ENCODE measurements at places on chromosomes 6 and 20.

DNA sequence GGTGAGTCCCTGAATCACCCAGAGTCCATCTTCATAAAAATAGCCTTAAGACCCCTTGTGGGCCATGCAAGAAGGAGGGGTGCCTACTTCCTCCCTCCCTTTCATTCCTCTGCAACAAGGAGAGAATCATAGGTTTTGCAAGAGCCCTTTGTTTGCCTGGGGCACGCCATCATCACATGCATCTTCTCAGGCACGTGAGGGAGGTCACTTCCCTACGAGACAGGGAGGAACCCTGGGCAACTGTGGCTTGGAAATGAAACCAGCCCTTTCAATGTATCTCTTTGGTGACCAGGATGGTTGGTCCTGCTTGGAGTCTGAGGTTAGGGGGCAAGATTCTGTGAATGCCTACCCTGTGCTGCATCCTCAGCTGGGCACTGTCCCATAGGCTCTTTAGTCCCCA is 194.8 kb downstream of the MAFB start:
- DNase-seq: no peak

DNA sequence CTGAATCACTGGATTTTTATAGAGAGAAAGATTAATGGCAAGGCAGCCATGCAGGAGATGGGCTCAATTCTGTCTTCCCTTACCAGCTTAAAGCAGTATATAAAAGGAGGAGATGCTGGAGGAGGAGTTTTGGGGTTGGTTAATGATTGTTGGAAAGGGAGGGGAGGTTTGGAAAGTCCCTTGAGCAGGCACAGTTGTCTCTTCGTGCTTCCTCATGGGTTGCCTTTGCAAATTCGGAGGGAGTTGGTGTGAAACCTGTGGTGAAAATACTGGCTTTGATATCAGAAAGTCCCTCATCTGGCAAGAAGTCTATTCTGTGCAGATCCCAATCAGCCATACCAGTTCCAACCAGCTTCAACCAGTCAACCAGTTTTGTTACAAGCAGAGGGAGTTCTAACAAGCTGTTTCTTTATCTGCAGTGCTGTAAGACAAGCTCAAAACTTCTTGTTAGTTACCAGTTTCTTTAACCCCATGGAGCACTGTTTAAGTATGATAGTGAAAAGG is 107.0 kb downstream of the HIVEP1 start:
- no peak for DNase-seq

DNA sequence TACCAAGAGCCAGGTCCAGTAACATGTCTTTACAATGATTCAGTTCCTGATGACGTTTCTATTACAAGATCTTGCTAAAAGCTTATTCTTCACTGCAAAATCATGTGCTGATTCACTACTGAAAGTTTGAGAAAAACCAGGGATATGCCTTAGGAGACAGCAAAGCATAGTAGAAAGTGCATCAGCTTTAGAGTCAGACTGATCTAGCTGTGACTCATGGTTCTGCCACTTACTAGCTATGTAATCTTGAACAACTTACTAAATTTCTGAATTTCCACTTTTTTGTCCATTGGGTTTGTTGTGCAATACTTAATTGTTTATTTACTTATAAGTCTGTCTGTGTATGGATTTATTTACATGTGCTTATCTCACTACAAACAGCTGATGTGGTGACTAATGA is 198.5 kb upstream of the RSPO3 start:
- no peak for DNase-seq

DNA sequence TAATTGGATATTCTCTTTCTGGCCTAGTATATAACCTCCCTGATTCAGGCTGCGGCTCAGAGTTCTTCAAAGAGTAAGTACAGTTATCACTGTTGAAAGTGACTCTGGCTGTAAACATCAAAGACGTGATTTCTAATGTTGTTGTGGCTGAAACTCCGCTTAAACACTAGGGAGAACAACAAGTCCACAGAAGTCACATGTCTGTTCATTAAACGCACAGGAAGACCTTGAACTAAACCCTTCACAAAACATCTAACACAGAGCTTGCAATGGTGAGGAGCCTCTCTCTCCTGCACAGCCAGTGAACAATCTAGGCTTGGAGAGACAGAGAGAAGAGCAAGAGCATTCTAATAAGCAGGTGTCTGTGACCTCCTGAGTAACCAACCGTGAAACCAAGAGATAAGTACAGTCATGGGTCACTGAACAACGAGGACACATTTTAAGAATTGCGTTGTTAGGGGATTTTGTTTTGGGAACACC is 249.3 kb downstream of the PRKN start:
- no peak for DNase-seq

DNA sequence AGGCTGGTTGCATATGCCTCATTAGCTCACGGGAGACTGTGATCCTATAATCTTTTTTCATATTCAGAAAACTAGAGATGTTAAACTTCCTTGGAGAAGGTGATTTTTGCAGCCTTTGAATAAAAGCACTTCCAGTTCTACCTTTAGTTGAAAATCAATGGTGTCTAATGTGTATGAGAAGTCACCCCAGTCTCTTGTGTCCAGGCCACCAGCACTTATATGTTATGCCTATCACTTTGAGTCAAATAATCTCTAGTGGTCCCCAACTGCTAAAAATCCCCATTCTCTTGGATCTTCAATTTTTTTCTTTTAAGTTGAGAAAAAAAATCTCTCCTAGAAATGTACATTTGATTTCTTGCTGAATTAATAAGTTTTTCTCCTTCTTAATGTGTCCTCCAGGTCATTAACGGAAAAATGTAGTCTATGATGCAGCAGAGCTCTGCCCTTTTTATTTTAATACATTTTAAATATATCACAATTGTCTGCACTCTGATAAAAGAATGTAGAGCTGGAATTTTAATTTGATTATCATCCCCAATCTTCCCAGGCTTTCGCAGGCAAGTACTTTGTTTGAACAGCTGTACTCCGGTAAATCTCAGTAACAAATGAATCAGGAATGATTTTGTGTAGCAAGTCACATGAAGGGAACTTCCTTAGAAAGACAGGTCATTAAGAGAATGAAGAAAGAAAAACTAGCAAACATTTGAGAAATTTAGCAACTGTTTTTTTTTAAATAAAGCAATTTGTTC is 147.0 kb downstream of the SOX4 start:
- no peak for DNase-seq

GRCh38 chr6:14889611-14890593 is 356.0 kb upstream of the JARID2 start:
- DNase-seq: no peak

DNA sequence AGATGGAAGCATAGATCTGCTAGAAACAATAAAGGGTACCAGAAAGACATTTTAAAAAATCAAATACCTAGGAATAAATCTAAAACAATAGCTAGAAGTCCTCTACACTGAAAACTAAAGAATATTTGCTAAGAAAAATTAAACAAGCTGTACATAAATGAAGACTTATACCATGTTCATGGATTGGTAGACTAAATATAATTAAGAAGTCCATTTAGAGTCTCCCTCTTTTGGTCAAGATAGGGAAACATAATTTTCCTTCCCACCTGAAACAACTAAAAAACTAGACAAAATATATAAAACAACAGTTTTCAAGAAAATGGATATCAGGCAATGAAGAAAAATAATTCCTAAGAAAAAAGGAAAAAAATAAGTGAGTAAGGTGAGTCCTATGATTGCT is 120.0 kb upstream of the TAB2 start:
- DNase-seq: no peak

DNA sequence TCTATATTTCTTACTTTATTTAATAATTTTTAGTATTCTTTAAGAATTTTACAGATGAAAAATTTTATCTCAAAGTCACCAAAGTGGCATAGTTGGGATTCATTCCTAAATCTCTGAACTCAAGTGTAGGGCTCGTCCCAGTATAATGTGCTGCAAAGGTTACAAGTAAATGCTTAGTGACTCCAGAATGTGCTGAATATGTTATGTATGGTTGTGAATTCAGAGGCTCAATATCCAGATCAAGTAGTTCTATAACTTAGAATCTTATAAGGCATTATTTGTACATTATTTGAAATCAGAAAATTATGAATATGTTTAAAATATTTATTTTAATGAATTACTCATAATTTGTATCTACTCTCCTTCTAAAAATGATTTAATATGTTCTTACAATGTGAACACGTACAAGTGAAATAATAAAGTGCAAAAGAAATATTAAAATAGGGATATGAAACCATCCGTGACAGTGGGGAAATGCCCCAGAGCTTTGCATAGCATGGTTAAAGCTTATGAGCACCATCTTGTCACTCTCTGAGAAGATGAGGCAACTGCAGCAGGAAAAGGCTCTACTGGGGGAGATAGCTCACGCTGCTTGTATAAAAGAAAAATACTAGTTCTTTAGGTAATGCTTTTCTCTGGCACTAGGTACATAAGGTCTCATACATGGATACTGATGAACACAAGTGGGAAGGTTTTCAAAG is 259.0 kb downstream of the FOXC1 start:
- no peak for DNase-seq
